ENCODE measurements at places on chromosomes 1 and 21.
A peak's percentile ranks its signal among the peaks of the same experiment; 100 is the strongest.

DNA sequence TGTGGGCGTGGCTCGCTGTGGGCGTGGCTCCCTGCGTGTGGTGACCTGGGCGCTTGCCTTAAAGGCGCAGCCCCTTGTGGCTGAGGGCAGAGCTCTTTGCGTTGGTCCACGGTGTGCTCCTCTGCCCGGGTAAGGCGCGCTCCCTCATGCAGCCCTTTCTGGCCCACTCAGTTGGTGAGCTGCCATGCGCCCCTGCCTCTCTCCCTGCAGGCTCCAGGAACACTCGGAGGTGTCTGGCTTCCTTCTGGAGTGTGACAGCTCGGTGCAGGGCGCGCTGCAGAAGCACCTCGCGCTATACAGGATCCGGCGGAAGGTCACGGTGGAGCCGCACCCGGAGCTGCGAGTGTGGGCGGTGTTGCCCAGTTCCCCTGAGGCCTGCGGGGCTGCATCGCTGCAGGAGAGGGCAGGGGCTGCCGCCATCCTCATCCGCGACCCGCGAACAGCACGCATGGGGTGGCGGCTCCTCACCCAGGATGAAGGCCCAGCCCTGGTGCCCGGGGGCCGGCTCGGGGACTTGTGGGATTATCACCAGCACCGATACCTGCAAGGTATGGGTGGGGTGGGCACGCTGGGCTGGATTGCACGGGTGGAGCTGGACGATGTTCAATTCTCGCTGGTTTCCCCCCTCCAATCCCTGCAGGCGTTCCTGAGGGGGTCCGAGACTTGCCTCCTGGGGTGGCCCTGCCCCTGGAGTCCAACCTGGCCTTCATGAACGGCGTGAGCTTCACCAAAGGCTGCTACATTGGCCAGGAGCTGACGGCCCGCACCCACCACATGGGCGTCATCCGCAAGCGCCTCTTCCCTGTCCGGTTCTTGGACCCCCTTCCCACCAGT is 9.1 kb downstream of the IBA57 start:
- no peak for DNase-seq

GRCh38 chr1:27366411-27367159 is at the start of gene MAP3K6:
TSS of gene MAP3K6 (minus strand) at chr1:27366961. CDS start at chr1:27366597, 364 bp downstream.
- DNase-seq = peak; percentile 62

GRCh38 chr1:203186446-203187303 is at the start of gene CHI3L1:
TSS of gene CHI3L1 (minus strand) at chr1:203186704. CDS start at chr1:203186623, 81 bp downstream.
- no peak for DNase-seq

GRCh38 chr1:73359001-73359400 is 839.0 kb downstream of the LRRIQ3 start:
- DNase-seq = no peak

DNA sequence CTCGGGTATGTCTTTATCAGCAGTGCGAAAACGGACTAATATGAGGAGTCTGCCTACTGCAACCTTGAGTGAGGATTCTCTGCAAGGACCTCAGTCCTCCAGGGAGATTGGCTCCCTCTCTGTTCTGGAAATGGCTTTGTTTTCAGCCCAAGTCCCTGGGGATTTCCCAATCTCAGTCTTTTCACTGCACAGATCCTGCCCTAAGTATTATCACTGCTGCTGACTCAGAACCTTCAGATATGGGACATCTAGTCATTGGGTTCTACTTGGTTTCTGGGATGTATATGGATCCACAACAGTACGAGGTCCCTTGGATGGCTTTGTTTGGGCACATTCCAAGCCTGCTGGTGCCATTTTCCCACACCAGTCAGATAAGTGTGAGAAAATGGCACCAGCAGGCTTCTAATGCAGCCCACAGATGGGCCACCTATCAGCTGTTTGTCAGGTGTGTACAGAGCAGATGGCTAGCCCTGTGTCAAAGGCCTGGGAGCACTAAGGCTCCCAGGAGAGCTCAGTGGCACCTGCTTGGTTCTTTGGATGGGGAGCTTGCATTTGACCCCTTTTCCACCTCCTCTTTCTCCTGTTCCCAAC is 27.4 kb downstream of the ELF3 start:
- no peak for DNase-seq

- no peak for DNase-seq
Measured at GRCh38 chr1:7491818-7492173, 279.3 kb upstream of the VAMP3 start.

GRCh38 chr1:38064197-38064903 is 17.8 kb upstream of the POU3F1 start:
- DNase-seq = no peak
